ENCODE measurements at places on chromosomes 5 and 9.

- DNase-seq: no peak
Measured at GRCh38 chr9:84667571-84668195, 1.8 kb upstream of the NTRK2 start.

- no peak for DNase-seq
Measured at GRCh38 chr9:85453850-85454249, 287.9 kb downstream of the AGTPBP1 start.

DNA sequence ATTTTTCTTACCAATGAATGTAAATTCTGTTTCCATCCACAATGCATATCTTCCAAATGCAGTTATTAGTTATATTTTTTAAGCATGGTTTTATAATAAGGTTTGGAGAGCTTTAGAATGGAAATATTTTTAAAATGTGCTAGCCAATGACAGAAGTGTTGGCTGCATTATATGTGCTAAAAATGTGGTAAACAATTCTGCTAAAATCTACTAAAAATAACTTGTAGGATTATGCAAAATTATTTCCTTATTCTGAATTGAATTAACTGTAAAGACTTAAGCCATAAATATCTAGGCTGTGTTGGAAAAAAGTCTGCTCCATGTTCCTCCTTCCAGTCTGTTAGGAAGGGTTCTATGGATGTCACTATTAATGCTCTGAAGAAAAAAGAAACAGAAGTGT, 503.3 kb downstream of the PRR16 start:
- no peak for DNase-seq

DNA sequence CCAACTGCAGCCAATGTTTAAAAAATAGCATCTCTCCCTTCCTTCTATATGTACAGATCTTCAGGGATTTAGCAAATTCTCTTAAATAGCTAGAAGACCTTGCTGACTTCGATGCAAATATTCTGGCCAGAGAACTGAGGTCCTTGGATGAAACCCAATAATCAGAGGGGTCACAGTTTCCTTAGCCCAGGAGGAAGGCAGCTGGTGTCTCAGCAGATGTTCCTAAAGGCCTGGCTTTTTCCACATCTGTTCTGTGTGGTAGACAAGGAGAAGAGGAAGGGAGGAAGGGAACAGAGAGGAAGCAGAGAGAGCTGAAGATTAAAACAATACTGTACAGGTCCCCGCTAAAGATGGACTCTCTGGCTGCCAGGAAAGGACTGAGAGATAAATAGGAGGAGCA, 33.1 kb downstream of the BOD1 start:
- DNase-seq: no peak
